ENCODE measurements at places on chromosomes 4 and X.

GRCh38 chr4:174658246-174658645, 136.0 kb upstream of the HPGD start:
- no peak for DNase-seq

GRCh38 chrX:114611018-114611619, 27.2 kb downstream of the HTR2C start:
- DNase-seq: peak; percentile 19

DNA sequence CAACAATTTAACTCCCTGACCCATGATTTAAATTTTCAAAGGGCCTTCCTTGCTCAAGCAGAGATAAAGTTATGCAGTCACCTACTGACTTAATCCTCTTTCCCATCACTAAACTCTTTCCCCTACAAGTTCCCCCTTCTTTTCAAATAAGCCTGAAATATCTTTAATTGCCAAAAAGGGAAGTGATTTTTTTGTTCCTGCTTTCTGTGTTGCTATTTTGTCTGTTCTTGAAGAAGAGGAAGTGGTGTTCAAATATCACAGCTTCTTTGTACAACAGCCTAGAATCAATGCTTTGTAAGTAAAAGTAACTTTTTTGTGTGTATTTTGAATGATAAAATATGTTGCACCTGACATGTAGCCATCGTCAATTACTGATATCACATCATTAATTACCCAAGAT, 595.9 kb downstream of the CENPC start:
- DNase-seq: no peak

DNA sequence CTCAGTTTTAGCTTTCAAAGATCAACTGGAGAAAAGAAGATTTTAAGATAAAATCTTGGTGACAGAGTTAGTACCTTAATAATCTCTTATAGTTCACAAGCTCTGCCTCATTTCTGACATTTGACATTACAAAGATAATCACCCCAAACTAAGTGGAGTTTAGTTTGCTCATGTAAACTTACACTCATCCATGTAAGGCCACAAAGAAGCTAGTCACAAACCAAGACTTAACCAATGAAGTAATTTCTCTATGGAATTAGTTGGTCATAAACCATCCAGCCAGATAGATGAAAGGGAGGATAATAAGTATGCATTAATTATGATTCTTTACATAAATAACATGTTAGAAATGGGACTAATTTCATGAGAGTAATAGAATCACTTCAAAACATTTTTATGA, 159.2 kb downstream of the FAM13A start:
- DNase-seq: no peak

GRCh38 chrX:5976332-5976731, 252.3 kb downstream of the NLGN4X start:
- no peak for DNase-seq

DNA sequence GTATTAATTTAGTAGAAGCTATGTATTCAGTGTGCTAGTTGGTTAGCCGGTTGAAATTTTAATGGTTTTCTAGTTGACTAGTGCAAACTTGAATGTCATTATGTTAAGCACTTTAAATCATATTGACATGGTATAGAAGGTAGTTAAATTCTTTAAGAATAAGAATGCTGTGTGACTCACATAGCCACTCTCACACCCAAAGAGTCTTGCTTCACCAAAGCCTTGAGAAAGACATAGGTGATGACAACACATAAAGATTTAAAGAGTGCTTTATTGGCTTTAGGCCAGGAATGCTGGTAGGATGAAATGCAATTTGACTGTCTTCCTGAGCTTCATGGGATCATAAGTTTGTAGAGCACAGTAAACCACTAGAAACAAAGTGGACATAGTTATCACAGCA, 85.3 kb downstream of the DCAF8L2 start:
- DNase-seq: no peak

DNA sequence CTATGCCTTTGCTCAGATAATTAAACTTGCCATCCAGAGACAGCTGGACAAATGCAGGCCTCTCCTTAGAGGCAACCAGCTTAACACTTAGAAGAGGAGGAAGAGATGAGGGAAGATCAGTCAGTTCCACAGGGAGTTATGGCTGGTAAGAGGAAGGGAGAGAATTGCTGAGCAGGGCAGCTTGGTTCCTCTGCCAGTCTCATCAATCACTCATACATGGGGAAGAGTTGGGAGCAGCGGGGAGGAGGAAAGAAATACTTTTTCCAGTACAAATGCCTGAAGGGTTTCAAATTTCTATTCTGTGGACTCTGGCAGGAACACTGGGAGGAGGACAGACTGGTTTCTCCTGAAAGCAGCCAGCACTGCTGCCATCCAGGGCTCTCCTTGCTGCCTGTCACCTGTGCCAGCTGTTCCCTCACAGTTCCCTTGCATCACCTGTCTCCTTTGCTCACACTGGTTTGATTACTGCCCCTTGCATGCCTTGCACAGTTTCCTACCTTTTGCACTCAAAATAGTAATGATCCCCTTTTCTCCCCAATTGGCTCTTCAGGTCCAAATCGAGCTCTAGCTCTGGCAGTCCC, 59.5 kb downstream of the PGRMC2 start:
- DNase-seq: no peak

- no peak for DNase-seq
Observed at GRCh38 chr4:141713771-141714445, 77.5 kb downstream of the IL15 start.

DNA sequence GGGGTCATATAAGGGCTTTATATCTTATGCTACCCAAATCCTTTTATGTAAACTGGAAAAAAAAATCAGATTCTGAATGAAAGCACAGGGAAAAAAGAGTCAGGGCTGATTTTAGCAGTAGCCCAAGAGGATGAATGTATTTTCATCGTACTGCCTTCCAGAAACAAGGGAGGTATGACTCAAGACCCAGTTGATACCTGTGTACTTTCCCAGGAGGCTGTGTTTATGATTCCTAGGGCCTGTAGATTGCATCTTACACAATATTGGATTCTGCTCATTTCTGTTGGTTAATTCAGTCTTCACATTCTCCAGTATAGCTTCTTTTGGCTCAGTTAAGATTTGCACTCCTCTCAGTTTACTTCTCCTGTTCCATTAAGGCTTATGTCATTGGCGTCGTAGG, 127.9 kb upstream of the LIMCH1 start:
- DNase-seq: no peak

GRCh38 chr4:129994715-129995114, 898.8 kb downstream of the C4orf33 start:
- DNase-seq: no peak

- no peak for DNase-seq
Observed at GRCh38 chr4:74304095-74304625, 4.1 kb upstream of the EPGN start.

GRCh38 chrX:10341309-10341708, 184.5 kb downstream of the CLCN4 start:
- DNase-seq: no peak

All from stimulated activated CD4-positive, alpha-beta T cell treated with anti-CD3 and anti-CD28 coated beads, Interleukin-15, amount 100 ng/mL, for 24 hours (primary cell).